GM10248 (cell line): ENCODE measurements at places on chromosomes 7 and 10.

DNA sequence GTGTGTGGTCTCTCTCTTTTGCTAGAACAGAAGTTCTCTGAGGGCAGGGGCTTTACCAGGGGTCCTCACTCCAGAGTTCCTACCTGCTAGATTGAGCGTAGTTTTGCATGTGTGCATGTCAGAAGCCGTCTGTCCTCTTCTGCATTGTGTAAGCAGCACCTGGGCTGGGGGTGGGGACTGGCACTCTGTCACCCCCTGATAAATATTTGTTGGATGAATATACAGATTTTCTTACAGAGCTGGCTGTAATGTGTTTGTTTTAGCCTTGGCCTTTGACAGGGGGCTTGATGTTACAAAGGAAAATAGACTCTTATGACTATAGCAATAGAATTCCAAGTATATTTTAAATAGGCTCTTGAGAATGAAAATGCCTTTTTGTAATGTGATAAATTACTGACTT, 46.6 kb downstream of the WDR37 start:
- no peak for DNase-seq

DNA sequence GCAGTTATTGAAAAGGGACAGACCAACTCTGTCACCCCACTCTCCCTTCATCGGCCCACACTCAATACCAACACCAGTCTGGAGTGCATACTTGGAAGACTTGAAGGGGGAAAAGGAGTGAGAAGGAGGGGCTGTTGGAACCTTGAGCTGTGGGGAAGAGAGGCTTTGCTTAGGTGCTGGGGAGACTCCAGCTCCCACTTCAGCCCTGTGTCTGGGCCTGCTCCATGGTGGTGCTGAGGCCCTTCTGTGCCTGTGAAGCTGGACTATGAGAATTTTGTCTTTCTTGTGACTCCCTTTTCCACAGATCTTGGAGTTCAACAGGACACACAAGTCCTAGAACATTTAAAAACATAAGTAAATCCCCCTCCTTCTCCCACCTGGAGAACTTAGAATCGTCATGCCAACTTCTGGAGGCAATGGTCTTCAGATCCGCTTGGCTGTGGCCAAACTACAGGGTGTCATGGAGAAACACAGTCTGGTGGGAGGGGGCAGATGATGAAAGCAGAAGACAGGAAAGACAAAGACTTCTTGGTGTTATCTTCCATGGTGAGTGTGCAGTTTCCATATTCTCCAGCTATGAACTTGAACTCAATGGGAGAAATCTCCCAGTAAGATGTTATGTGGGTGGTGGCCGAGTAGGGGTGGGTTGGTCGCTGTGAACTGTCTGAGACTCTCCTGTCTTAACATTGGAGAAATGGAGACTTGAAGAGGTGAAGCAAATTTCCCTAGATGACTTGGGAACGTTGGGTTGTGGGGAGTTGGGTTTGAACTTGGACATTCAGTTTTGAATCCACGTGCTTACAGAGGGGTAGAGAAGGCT, 18.4 kb upstream of the GIMAP8 start:
- no peak for DNase-seq

GRCh38 chr10:111316722-111317212, 239.9 kb downstream of the ADRA2A start:
- no peak for DNase-seq

GRCh38 chr10:125062227-125062913, 98.0 kb downstream of the CTBP2 start:
- no peak for DNase-seq

DNA sequence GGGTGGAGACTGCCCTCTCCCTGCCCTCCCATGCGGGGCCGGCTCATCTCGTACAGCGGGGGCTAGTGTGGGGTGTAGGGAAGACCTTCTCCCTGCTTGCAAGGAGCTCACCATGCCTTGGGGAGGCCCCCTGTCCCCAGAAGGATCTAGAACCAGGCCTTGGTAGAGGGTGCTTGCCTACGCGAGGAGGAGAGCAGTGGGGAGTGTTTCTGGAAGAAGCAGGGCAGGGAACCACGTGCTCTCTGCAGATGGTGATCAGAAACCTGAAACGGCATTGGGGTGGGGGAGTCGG, 2.7 kb downstream of the MAFK start:
- DNase-seq, result no peak

- no peak for DNase-seq
Measured at GRCh38 chr10:128796396-128796912, 670.2 kb upstream of the MKI67 start.
